Fibroblast of gingiva (primary cell): ENCODE measurements at places on chromosomes 3 and 15.
A peak's percentile ranks its signal among the peaks of the same experiment; 100 is the strongest.

- no peak for DNase-seq
Measured at GRCh38 chr15:70690021-70690420, 73.3 kb downstream of the UACA start.

DNA sequence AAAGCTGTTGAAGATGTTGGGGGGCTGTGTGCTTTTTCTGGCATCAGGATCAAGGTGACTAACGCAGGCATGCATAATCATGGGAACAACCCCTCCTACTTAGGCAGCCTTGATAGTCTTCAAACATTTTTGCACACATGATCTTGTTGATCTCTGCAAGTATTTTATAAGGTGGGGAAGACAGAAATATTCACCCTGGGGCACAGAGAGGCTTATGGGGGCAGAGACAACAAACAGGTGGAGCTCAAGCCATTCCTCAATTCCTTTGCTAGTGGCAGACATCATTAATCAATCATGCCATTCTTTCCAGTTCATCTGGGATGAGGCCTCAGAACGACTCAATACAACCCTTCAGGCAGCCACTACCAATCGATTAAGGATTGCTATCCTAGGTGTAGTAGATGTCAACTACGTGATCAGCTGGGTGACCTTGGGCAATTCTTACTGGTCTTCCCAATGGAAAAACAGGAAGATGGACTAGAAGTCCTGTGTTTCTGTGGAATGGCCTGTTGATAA, 110.3 kb upstream of the SMAD3 start:
- no peak for DNase-seq

DNA sequence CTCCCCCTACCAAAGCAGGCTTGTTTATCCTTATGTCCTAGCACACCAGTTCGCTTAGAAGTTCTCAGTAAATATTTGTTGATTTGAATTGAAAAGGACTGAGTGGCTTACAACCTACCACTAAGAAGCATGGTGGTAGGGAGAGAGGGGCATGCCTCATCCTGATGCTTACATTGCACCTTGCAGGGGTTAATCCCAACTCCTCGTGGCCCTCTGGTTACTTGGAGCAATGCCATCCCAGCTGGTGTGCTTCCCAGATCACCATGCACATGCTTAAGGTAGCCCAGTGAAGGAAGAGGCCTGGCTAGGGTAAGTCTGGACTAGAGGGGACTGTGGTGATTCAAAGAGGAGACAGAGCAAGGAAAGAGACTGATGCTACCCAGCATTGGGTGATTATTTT, 253.3 kb downstream of the CLSTN2 start:
- DNase-seq: no peak

- no peak for DNase-seq
Measured at GRCh38 chr3:60935709-60936108, 315.5 kb downstream of the FHIT start.

DNA sequence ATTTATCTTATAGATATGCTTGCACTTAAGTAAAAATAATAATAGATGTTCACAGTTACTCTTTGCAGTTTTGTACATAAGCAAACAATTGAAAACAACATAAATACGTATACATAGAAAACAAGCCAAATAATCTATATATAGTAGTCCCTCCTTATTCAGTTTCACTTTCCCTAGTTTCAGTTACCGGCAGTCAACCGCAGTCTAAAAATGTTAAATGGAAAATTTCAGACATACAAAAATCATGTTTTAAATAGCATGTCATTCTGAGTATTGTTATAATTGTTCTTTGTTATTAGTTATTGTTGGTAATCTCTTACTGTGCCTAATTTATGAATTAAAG, 262.0 kb downstream of the CGGBP1 start:
- DNase-seq: no peak

GRCh38 chr3:102265720-102266119, 169.1 kb upstream of the ZPLD1 start:
- no peak for DNase-seq

DNA sequence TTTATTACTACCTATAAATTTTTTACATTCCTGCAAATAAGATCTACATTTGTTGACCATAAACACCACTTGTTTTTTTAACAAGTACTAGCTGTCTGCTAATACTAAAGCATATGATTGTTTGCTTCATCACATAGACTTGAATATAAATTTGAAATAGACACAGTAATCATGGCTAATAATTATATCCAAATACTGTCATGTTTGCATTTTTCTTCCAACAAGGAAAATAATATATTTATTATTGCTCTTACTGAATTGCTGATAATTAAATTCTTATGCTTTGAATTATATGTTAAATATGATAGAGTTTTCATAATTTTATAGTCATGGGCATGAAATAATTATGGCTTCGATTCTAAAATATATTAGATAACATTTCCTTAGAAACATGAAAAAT, 40.5 kb downstream of the HDC start:
- DNase-seq: no peak

DNA sequence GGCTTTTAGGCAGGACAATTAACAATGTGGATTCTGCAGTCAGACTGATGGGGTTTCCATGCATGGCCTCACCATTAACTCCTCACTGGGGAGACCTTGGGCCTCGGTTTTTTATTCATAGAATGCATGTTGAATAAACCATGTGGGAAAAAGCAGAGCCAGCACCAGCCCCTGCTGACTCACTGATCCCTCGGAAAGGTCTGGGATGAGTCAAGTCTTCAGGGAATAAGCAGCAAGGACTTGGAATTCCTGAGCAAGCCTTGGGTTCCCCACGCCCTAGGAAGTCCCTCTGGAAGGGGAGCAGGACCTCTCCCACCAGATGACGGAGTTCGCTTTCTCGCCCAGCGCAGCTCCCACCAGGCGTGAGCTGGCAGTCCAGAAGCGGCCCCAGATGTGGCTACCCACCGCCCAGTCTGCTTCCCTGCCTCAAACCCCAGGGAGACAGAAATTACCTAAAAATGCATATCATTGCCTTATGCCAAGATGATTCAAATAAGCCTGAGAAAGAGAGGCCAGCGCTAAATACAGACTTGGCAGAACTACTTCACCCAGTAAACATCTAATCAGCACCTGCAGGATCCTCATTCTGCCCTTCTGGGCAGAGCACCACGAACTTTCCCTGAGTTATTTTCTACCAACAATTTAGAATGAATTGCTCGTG, 45.4 kb downstream of the BTD start:
- DNase-seq: peak; percentile 98

- DNase-seq: no peak
Measured at GRCh38 chr3:129927072-129927471, 33.6 kb upstream of the TMCC1 start.

GRCh38 chr3:132713977-132714727, 8.1 kb downstream of the NPHP3 start:
- no peak for DNase-seq

DNA sequence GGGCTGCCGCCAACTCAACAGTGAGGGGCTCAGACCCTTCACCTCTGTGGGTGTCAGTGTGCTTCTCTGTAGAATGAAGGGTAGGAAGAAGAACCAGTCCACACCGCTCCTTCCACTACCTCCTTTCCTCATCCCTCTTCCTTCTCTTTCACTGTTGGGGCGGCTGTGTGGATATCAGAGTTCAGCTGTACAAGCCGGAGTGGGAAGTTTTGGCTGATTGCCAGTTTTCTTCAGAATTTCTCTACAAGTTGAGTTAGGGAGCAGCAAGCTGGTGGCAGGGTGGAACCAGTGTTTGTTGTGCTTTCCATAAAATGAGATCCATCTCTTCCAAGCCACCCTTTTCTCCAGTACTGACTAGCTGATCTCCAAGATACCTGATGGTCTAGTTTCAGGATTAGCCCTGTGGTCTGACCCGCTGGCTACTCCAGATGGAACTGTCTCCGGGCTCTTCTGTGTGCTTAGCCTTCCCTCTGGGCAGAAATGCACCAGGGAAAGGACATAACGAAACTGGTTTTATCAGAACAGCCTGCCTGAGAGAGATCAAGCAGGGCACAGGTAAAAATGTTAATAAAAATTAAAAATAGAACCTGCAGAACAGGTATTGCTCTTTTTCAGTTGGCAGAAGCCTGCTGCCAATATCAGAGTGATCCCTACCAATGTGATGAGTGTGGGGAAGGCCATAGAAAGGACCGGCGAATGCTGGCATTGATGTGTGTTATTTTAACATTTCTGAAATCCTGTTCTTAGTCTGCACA, 169.9 kb upstream of the TSC22D2 start:
- no peak for DNase-seq

DNA sequence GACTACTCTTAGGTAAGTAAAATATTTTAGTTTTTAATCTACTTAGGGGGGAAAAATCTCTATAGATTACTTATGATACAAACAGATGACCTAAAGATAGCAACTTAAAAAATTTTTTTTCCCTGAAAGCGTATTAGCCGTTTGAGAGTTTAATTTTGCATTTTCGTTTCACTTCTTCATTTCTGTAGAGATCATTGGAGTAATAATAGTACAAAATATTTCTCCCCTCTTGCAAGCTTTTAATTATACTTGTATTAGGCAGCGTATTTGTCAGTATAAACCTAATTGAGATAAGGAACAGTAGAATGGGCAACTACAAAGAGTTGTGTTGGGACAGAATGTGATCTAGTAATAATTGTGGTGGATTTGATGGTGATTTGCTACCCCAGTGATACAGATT, 10.3 kb downstream of the SKIL start:
- no peak for DNase-seq

GRCh38 chr3:55454611-55455010, 32.5 kb downstream of the WNT5A start:
- no peak for DNase-seq

GRCh38 chr15:82146990-82147461, 101.2 kb upstream of the MEX3B start:
- peak; percentile 41 for DNase-seq

DNA sequence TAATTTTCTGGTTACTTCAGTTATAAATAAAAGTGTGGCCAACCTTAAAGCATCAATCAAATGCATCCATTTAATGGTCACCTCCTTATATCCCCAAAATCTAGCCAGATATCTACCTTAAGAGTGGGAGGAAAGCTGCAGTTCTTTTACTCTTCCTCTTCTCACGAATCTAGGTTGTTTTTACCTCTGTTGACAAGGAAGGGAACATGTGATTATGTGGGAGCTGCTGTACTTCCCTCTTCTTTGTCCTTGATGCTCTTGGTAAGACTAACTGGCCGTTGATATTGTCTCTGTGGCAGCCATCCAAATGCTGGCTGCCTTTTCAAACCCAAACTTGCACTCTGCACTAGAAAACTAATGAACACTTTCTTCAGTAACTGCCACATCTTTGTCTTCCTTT, 275.3 kb upstream of the CADM2 start:
- DNase-seq: no peak

DNA sequence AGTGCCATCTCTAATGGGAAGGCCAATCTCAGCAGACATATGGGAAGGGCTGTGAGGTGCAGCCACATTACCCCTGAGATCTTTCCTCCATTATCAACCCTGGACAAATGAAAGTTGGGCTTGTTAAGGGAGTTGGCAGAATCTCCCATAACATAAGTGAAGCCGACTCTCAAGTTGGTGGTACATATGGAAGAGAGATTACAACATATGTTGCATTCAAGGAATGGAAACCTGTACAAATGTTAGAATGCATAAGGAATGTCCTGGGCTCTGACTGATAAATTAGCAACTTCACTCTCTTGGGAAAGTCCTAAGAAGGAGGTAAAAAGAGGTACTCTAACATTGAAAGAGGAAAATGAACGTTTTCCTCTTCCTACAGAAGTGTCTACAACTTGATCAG, 288.7 kb downstream of the IL20RB start:
- DNase-seq: no peak

DNA sequence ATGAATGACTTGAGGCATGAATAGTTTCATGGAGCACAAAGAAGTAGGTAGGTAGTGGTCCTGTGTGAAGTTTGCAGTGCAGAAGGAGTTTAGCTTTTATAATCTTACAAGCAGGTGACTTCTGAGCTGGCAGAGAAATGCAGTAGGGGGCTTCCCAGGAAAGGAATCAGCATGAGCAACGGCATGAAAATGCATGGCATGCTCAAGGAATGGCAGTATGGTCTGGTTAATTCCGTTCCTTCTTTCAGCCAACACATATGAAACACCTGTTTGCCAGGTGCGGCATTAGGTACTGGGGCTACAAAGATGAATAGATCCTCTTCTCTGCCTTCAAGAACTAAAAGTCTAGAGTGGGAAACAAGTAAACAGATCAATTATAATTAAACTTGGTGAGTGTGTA, 138.0 kb upstream of the BHLHE40 start:
- DNase-seq: no peak

DNA sequence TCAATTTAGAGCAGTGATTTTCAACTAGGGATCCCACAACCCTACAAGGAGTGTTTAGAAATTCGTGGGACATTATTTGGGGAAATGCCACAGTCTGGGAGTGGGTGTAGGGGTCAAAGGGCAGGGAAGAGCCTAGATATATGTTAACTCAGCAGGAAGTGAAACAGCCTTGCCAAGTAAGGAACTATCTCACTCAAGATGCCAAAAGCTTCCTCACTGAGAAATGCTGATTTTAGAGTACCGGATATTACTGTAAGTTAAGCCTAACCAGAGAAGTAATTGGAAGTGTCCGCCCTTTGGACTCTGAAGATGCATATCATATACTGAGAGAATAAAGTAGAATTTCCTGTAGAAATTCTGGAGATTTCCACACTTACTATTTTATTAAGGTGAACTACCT, 158.6 kb downstream of the BBX start:
- DNase-seq: no peak

GRCh38 chr15:78146425-78147154, 2.6 kb upstream of the IDH3A start:
- DNase-seq: no peak

DNA sequence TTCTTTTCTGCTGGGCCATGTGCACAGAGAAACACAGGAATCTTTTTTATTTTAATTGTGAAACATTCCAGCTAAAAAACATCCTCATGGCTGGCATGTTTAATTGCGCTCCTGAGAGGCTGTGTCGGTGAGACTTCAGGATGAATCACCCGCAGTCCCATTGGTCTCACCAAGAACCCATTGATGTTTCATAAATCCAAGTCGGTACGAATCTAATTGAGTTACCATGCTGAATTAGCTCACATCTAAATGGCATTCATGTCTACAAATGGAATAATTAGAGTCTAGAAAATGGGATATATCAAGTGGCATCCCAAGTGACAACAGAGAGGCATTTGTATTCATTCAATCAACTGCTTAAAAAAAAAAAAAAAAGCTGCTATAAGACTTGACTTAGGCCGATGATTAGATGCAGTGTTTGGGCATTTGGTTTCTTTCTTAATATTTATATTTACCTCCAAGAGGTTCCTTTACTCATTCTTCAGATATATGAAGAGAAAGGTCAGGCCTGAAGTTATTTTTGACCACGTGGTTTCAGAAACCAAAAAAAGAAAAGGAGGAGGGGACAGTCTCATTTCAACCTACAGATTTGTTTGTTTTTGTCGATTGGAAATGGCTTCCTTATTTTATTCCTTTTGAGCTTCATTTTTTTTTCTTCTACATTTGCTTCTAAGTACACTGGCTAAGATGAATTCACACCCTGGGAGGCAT, 79.1 kb upstream of the FOXB1 start:
- no peak for DNase-seq

DNA sequence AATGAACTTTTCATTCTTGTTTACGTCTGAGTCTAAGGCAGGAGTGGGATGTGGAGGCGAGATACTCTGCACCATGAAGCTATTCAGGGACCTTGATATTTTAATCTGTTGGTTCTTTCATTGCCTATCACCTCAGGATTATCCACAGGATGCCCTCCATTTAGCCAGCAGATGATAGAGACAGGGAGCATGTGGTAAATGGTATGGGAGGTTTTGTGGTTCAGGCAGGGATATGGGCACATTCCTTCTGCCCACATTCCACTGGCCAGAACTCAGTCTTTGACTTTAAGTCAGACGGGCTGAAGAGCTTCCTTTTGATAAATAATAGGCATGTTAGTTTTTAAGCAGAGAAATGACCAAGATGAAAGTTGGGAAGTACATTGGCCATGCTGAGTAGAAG, 548.0 kb upstream of the CCDC54 start:
- DNase-seq: no peak
